ENCODE measurements at places on chromosomes 1 and 21. TPM values are rescaled to one million over a fixed set of nuclear protein-coding genes. Genes with fewer than 3 reads are reported as not detected.

DNA sequence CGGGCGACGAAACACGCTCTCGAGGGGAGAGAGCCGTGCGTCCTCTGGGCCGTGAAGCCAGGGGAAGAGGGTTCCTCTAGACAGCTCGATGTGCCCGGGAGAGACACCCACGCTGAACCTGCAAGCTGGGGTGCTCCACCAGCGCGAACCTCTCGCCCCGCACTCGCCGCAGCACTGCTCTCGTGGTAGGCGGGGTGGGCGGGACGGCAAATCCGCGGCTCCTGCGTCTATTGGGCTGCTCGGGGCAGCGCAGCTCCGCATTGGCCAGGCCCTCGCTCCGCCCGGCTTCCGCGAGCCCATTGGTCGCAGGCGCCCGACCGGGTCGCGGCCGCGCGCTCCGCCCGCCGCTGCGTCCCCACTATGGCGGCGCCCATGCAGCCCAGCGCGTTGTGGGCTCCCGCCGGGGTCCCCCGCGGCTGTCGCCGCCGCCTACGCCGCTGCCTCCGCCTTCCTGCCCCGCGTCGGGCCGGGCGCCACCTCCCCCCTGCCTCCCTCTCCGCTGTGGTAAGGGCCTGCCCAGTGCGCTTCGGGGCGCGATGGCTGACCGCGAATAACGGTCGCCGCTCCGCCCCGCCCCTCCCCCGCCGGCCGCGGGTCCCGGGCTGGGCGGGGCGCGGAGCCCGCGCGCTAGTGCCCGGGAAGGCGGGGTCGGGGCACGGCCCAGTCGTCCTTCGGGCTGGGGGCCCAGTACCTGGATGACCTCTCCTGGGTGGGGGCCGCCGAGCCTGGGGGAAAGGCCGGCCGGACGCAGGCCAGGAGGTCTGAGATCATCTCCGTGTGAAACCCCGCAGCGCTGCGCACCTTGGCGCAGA is at the start of gene ST3GAL3:
Gene ST3GAL3, plus strand, starts transcription at position 347 of the 812 bp plus-strand sequence. CDS start 28,727 bp downstream, outside the sequence.
- DNase-seq = peak; percentile 89

SPRR2F gene
- total RNA-seq = not detected

OR4F16 gene
- total RNA-seq = not detected

DNA sequence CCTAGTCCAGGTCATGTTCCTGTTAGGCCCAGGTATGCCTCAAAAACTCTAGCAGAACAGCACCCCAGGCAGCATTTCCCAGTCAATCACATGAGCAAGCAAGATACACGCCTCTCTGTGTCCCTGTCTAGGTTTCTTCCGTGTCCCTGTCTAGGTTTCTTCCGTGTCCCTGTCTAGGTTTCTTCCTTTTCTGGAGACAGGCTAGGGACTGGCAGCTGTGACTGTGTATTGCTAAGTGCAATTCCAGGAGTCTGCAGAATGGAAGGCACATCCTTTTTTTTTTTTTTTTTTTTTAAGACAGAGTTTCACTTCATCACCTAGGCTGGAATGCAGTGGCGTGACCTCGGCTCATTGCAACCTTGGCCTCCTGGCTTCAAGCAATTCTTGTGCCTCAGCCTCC is 77.6 kb downstream of the SETD4 start:
- DNase-seq = no peak

GRCh38 chr1:160064164-160064563 is 5.8 kb downstream of the KCNJ10 start:
- no peak for DNase-seq

IGFN1 gene
- not detected for total RNA-seq

DNA sequence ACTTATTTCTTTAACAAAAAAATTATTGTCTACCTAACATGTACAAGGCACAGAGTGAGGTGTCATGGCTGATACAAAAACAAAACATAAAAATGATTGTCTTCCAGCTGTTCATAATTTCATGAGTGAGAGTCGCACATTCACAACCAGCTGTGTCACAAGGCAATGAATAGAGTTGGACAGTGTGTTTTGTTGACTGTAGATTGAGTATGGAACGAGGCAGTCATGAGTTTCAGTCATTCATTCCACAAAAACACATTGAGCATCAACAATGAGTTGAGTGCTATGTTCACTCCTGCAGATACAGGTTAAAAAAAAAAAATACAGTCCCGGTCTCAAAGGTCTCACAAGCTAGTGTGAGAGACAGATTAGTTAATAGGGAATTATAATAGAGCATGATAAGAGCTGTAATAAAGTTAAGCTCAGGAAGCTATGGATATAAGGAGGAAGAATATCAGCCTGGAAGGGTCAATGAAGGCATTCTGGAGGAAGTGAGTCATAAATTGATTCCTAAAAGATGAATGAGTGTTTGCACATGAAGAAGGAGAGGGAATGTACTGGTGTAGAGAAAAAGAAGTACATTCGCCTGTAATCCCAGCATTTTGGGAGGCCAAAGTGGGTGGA is 47.8 kb upstream of the ARHGAP29 start:
- no peak for DNase-seq

- DNase-seq = peak; percentile 88
These were observed 3.7 kb downstream of the FASLG start for GRCh38 chr1:172662464-172663109.

DNA sequence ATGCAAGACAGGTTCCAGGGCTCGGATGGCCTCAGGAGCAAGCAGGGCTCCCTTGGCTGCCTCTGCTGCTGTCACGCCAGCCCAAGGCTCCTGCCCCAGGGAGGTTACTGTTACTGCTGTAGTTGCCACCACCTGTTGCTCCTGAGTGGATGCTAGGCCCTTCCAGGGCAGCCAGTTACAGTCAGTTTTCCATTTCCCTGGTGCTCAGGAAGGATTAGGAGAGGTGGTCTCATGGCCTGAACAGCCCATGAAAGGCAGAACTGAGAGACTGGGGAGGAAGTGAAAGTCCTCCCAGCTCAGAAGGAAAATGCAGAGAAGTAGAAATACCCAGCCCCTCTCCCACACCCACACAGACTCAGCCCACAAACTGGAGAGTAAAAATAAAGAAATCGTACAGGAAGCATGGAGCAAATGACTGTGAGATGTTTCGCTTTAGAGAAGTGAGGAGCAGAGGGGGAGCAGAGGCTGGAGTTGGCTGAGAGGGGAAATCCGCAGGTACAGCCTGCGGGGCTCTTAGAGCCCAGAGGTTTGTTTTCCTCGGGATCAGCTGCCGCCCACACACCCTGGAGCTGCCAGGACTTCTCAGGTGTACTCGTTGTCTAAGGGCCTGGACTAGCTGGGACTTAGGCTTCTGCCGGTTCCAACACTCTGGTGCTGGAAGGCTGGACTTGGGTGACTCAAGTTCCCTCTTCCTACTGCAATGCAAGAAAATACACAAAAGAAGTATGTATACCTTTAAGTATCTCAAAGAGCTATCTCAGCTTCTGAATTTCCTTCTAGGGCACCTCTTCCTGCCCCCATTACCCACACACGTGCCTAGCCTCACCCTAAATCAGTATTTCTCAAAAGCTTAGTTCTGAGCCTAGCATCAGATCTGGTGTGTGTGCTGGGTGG is 2.3 kb downstream of the IL6R start:
- no peak for DNase-seq

KRTAP22-1 gene
- not detected for total RNA-seq

KRTAP11-1 gene
- not detected for total RNA-seq

BLACAT1 gene
- not detected for total RNA-seq

DNA sequence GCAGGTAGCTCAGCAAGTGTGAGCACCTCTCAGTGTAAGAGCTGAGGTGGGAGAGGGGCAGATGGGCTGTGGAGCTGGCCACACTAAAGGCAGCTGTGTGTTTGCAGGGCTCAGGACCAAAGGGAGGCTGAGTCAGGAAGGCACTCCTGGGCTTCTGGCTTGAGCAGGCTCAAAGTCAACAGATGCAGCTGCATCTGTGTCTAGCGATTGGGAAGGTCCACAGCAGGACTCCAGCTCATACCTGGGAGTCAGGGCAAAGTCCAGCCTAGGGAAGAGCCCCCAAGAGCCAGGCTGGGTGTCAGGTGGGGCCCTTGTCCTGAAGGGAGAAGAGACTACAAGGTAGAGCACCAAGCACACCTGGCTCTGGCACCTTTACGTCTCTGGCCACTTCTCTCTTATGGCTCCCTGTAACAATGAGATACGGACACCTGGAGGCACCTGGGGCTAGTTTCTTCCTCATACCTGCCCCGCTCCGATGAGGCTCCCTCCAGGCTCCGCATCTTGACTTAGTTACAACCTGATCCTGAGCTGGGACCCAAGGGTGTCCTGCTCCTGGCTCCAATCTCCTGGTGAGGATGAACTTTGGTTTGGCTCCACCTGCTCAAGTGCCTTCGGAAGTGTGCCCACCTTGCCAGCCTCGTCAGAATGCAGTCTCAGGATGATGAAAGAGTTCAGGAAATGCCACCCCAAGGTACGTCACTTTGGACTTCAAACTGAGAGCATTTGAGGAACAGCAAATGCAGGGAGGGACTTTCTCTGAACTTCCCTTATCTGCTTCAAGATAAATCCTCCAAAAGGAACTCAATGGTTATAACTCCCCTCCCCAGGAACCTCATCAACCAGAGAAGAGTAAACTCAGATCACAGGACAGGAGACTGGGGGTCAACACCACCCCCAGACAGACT is 21.5 kb upstream of the SLC2A1 start:
- DNase-seq = no peak

PLEKHN1 gene
- total RNA-seq = 0.56 TPM

MPL gene
- total RNA-seq = not detected

- DNase-seq = peak; percentile 28
These were observed 89.0 kb downstream of the URB2 start for GRCh38 chr1:229714964-229715603.

DNA sequence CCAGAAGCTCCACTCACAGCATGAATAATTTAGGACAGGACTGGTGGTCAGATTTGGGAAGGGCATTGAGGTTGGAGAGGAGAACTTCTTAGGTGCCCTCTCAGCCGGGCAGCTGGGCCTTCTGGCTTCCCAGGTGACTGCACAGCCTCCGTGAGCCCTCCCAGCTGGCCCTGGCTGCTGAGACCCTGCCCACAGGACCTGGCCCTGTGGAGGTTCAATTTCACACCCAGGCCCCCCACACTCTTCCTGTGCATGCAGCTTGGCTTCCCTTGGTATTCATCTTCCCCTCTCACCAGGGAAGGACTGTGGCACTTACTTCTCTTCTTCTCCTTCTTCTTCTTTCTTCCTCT is 50.6 kb downstream of the NDUFS5 start:
- DNase-seq = no peak

GRCh38 chr1:154574716-154575115 is 7.1 kb downstream of the CHRNB2 start:
- no peak for DNase-seq

SLFNL1 gene
- total RNA-seq = 0.14 TPM

AJAP1 gene
- total RNA-seq = 3.5 TPM

- DNase-seq = no peak
These were observed 19.6 kb downstream of the SIPA1L2 start for GRCh38 chr1:232610192-232610901.

DNA sequence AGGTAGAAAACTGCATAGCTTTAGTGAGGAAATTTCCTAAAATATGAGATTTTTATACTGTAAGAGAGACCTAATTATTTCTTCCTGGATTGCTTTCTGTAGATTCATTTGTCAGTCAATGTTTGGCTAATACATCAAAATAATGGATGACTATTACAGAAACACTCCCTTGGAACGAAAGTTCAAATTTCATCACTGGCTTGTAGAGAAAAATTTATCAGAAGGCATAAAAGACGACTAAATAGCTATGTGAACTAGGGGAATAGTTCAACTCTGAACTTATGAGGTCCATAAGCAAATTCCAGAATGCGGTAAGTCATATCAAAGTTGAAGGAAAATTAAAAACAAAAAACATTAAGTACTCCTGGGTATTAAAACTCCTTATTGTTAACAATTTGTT is 36.0 kb downstream of the WNT2B start:
- DNase-seq = no peak

DNA sequence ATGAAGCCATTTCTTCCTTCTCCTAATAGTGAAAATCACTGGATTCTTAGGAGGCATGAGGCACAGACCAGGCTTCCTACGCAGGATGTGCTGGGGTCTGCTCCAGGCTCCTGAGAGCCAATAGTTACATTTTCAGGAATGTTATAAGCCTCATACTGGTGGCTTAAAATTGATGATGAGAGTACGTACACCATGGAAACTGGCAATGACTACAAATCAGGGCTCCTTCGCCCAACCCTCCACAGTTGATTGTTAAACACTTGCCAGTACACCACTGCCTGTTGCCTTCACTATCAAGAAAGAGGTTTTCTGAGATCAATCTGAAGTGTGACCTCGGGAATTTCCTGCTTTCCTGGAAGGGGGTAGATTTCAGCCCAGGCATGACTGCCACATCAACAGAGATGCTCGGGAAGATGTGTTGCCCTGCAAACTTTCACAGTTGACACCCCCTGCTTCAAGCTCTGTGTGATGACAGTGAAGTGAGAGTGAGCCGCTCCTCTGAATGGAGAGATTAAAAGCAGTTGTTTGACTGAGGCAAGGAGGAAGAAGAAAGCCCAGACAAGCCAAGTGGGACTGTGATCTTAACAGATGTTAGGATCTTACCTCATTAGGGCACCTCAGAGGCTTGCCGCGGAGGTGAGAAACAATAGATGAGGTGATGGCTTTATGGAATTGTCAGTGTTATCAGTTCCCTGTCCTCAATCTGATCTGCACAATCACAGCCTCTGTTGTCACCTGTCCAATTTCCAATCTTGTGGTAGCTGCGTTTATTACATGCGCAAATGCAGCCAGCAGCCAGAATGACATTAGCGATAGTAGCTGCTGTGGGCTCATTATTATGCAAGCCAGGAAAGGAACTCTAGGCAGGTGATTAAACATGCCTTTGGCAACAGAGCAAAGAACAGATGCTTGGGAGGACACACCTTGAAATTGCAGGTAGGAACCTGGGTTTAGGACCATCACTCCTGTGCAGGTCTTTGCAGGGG is 277.3 kb downstream of the KAZN start:
- no peak for DNase-seq

DNA sequence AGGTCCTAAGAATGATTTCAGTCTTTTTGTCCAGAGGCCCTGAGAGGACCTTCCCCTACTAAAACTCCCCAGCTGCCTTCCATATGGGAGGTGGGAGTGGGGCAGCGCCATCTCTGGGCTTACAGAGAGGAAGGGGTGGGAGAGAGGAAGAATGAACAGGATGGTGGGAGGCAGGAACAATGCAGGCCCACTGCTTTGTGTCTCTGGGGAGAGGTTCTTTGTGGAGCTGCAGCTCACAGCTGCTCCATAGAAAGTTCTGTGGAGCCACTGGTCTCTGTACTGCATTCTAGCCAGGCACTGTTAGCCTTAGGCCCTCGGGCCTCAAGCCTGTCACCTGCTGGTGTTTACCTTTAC is 43.6 kb upstream of the A3GALT2 start:
- no peak for DNase-seq

DNA sequence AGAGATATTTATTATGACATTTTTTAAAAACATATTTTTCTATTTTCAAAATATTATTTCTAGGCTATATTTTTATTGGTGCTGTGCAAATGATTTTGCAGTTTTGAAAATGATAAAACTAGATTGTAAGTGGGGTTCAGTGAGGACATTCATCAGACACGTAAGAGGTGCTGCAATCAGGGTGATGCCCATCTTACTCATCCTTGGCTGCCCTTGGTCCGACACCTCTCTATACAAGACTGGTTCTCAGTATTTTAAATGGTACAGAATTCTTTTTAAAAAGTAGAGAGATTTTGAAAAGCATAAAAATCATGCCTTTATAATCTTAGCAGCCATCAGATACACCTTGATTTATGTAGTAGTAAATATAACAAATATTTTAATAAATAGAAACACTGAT is 24.0 kb downstream of the HENMT1 start:
- no peak for DNase-seq

GBP7 gene
- total RNA-seq = not detected
